ENCODE measurements at places on chromosomes 7 and 10. TPM values are rescaled to one million over a fixed set of nuclear protein-coding genes. Genes with fewer than 3 reads are reported as not detected.

DNA sequence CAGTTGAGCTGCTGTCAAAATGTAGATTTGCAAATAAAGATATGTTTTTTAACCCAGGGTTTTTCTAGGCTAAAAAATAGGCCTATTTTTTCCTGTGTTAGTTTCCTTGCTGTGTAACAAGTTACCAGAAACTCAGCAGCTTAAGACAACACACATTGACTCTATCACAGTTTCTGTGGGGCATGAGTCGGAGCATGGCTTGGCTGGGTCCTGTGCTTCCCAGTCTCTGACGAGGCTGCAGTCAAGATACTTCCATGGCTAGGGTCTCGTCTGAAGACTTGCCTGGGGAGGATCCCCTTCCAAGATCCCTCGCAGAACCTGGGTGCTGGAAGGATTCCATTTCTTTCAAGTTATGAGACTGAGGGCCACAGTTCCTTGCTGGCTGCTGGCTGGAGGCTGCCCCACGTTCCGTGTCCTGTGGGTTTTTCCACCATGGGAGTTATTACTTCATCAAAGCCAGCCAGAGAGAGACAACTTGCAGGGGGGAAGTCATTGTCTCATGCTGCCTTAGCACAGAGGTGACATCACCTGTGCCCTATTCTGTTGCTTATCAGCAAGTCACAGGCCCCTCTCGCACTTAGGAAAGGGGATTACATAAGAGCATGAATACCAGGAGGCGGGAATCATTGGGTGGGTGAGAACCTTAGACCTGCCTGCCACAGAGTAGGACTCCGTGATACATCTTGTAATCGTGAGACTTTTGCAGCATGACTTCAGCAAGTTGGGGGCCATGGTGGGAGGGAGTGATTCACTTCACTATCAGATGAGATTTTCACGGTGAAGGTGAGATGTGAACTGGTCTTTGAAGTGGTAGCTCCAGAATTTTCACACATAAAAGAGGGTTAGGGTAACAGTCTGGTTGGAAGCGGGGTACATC, 77.9 kb downstream of the CCNY start:
- no peak for DNase-seq

DNA sequence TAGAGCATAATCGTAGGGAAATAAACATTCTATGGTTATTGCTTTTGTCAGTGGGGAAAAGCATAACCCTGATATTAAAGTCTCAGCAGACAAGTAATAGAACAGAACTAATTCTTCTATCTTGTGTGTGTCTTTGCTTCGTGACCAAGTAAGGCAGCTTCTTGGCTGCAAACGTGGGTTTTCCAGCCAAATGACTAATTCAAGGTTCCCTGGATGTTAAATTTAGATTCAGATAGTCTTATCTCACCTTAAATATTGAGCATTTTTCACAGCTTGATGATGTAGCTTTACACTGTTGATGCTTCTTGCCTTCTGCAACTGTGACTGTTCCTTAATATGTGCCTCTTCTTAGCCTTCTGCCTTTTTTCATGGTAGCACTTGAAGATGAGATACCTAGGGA, 113.0 kb downstream of the EXOC4 start:
- peak; percentile 30 for DNase-seq

GRCh38 chr7:69787736-69788431, 189.6 kb downstream of the AUTS2 start:
- DNase-seq = no peak

DNA sequence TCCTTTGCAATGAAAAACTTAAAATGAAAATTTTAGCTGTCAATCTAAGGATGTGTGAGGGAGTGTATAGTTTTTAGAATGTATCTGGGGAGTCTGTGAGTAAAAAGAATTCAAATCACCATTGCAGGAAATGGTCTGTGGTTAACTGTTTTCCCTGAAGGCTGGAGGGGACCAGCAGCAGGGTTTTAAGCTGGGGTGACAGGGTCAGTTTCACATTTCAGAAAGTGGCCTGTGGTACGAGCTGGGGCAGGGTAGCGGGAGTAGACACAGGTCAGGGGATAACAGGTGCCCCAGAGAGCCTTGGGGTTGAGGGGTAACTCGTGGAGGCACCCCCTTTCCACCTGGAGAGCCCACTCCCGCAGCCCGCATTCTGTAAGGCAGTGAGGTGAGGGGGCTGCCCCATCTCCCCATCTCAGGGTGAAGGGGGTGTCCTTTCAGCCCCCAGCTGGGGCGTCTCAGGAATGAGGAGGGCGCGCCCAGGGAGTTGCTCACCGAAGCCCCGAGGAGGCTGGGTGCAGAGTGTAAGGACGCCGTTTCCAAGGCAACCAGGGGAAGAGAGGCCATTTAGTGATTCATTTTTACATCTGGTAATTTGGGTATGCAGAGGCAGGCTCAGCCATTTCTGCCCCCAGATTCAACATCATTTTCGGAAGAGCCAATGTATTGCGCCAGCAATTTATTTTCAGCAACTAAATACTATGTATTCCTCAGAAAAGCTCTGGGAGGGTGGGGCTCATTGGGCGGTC, 168.9 kb downstream of the SLIT1 start:
- DNase-seq = peak; percentile 55

GRCh38 chr7:17233603-17234002, 64.8 kb upstream of the AHR start:
- peak; percentile 9 for DNase-seq

DNA sequence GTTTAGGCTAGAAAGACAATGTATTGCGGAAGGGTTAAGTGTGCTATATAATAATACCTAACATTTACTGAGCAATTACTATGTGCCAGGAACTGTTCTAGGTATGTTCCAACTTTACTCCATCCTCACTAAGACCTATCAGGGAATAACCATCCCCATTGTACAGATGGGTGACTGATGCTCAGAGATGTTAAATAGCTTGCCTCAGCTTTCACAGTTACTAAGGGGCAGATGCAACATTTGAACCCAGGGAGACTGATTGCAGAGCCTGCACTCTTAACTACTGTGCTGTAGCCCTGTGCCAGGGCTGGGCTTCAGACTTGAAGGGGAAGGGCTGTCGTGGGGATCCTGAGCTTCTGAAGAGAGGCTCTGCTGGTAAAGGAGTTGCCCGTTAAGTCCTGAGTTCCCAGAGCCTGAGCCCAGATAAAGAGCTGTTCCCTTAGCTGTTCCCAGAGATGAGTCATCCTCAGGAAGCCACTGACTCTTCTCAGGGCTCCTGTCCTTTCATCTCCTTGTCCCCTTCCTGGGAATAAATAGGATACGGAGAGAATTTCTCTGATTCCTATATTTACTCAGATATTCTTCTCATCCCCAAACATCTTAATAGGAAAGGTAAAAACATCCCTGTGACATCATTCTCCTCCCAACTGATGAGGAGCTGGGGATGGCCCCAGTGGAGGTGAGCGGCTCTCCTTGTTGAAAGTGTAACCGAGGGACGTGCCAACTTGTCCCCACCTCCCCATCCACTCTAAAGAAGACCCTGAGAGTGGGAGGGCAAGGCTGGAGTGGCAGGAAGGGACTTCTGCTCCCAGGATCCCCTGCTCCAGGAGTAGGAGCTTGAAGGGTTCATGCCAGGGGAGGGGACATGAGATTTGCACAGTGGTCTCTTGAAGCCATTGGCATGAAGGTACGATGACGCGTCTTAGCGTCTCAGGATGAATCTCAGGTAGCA, 28.0 kb upstream of the HABP2 start:
- peak; percentile 52 for DNase-seq

DNA sequence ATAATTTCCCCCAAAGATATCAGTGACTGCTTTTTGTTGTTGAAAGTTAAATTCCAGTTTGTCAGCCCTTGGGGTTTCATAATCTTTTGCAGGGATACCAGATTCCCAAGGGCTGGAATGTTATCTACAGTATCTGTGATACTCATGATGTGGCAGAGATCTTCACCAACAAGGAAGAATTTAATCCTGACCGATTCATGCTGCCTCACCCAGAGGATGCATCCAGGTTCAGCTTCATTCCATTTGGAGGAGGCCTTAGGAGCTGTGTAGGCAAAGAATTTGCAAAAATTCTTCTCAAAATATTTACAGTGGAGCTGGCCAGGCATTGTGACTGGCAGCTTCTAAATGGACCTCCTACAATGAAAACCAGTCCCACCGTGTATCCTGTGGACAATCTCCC, 3.2 kb downstream of the CYP26A1 start:
- DNase-seq = no peak

- no peak for DNase-seq
Measured at GRCh38 chr10:80861882-80862281, 324.2 kb downstream of the SH2D4B start.

GRCh38 chr10:7948371-7949000, 106.0 kb upstream of the GATA3 start:
- DNase-seq = peak; percentile 26

Gene OR2A1
- total RNA-seq = 0.05 TPM

Gene POU6F2
- total RNA-seq = 0.02 TPM

Gene MOGAT3
- not detected for total RNA-seq

Gene LRMDA
- total RNA-seq = 8.0 TPM
